CD8-positive, alpha-beta T cell (primary cell): ENCODE measurements at places on chromosomes 2 and 18. TPM values are rescaled to one million over a fixed set of nuclear protein-coding genes. Genes with fewer than 3 reads are reported as not detected.
A peak's percentile ranks its signal among the peaks of the same experiment; 100 is the strongest.

GRCh38 chr2:189304360-189304759 is 124.8 kb upstream of the COL5A2 start:
- peak; percentile 52 for DNase-seq

DNA sequence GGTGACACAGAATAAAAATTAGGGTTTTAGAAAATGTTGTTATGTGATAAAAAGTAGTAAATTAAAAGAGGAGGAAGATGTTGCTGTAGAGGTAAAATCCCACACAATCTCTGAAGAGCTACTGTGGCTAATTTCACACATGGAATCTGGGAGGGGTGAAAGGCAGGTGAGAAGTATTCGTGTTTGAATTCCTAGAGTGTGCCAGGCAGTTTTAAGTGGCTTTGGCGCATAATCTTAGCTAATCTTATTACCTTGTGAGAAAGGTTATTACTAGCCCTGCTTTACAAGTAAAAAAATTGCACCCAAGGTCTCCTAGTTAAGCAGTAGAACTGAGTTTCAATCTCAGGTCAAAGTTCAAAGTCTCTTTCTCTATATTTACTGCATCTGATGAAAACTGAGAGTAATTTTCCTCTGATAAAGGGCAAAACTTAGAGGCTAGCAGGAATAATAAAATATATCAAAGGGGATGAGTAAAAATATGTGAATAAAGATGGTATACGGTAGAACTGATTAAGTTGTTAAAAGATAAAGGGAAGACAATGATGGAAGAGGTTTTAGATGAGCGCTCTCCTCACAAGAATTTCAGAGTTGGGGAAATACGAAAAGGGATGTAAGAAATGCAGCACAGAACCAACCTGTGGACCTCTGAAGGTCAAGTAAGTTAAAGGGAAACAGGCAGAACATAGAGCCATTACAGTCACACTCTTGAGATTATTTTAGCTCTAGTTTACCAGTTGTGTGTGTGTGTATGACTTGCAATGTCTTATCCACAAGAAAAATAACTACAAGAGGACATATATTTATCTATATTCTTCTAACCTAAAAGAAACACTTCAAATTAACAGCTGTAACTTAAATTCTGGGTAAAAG is 34.8 kb downstream of the GAREM1 start:
- DNase-seq = no peak

GRCh38 chr18:79394534-79395307 is 1.0 kb upstream of the NFATC1 start:
- peak; percentile 77 for DNase-seq

CAPN14 gene
- total RNA-seq = 0.08 TPM

DNA sequence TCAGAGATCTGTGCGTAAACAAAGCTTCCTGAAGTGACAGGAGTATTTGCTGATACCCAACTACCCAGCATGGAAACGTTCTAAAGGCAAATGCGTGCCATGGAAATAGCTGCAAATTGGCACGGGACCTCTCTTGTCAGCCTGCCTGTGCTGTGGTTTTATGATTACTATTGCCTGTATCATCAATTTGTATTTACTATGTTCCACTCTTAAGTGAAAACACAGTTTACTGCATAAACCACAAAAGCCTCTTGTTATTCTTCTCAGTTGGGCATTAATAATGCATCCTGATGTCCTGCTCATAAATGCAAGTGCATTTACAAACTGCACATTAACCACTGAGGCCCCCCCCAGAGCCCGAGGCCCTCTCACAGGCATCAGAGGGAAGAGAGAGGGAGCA is 196.6 kb upstream of the SLC35G4 start:
- DNase-seq = no peak

DNA sequence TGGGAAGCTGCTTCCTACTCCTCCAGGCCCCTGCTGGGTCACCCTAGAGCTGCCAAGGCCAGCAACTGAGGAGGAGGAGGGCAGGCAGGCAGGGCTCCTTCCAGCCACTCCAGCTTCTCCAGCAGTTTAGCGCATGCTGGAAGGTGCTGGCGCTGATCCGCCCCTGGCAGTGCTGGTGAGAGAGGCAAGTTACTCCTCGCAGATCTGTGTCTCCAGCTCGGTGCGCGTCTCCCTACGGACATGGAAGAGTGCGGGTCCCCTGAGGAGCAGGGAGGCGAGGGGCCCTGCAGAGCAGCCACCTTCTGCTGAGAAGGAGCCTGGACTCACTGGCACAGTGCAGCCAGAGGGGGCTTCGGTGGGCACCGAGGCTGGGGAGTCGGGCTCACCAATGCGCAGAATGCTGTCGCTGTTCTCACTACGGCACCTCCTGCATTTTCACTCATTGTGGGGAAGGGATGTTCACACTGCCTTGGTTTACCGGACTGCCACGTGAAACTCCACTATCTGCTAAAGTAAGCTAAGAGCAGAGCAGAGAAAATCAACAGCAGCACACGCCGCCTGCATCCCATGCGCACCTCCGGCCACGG is 206.0 kb downstream of the HDAC4 start:
- no peak for DNase-seq

DNA sequence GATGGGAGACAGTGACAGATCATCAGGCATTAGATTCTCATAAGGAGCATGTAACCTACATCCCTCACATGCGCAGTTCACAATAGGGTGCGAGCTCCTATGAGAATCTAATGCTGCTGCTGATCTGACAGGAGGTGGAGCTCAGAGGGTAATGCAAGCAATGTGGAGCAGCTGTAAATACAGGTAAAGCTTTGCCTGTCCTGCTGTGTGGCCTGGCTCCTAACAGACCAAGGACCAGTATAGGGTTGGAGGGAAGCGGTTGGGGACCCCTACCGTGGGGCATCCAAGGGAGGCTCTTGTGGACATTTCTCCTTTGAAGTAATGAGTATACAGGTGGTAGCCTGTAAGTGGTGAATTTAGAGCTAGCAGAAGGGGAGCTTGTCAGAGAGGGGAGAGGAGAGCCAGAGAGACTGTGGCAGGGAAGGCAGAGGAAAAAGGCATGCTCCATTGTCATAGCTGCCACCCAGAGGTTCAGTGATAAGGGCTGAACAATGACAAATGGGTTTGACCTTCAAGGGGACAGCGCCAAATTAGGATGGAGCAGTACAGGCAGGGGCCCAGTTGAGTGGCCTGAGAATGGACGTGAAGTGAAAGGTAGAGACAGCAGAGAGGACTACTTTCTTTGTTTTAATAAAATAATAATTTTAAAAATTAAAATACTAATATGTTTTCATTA is 15.2 kb upstream of the TMBIM1 start:
- DNase-seq = no peak

GRCh38 chr18:25786758-25787157 is 303.7 kb downstream of the SS18 start:
- DNase-seq = no peak

PID1 gene
- total RNA-seq = not detected

GRCh38 chr18:11066038-11066437 is 83.3 kb downstream of the PIEZO2 start:
- no peak for DNase-seq

DNA sequence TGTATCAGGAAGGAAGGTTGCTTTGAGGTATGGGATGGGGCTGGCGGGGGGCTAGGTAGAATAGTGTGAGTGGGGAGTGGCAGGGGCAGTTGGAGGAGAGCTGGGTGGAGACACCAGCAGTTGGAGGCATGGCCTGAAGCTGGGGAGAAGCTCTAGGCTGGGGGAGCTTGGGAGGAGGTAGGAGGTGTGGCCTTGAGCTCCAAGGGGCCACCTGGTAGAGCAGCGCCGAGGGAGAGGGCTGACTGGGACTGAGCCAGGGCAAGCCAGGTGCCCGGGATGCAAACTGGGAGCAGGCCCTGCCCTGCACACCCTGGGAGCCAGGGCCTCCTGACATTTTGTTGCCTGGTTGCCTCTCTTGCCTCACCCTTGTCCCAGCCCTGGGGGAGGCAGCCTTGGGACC is 33.1 kb upstream of the PDIA6 start:
- no peak for DNase-seq

GRCh38 chr2:180456801-180457200 is 449.7 kb upstream of the CWC22 start:
- no peak for DNase-seq

GRCh38 chr2:216445501-216445900 is 33.2 kb downstream of the SMARCAL1 start:
- DNase-seq = no peak

ICOS gene
- 50.4 TPM for total RNA-seq

- no peak for DNase-seq
Observed at GRCh38 chr2:25738383-25739343, 65.3 kb upstream of the DTNB start.

DNA sequence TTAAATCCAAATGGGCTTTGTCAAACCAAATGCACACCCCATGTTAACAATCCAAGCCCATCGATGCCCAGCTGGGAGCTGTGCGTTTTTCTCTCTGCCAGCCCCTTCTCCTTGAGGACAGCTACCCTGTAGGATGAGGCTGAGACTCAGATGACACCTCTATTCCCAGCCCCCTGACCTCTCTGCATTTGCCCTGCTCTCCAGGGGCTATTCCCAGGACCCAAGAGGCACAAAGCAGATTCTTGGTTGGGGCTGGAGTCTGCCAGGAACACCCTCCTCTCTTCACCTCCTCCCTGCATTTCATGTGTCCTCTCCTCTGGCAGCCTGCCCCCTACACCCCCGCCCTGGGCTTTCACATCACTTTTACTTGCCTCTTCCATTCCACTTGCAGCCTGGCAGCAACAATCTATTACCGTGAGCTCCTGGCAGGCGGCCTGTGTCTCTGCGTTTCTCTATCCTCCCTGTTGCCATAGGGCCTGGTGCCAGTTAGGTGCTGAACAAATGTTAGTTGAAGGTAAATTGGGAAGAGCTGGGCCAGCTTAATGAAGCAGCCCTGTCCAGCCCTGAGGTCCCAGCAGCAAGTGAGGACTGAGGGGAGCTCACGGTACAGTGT is 51.8 kb downstream of the ADD2 start:
- DNase-seq = no peak

- no peak for DNase-seq
Observed at GRCh38 chr2:219965287-219966194, 338.1 kb downstream of the SLC4A3 start.

GRCh38 chr18:79975985-79976680 is 11.7 kb downstream of the HSBP1L1 start:
- no peak for DNase-seq

- DNase-seq = no peak
Observed at GRCh38 chr2:180276733-180277132, 269.6 kb upstream of the CWC22 start.

FAM110C gene
- 0.19 TPM for total RNA-seq

ASPRV1 gene
- total RNA-seq = 0.86 TPM

GRCh38 chr2:224393157-224393872 is 8.6 kb downstream of the FAM124B start:
- DNase-seq = no peak

- DNase-seq = no peak
Observed at GRCh38 chr2:85475799-85476490, 57.4 kb downstream of the SH2D6 start.

DNA sequence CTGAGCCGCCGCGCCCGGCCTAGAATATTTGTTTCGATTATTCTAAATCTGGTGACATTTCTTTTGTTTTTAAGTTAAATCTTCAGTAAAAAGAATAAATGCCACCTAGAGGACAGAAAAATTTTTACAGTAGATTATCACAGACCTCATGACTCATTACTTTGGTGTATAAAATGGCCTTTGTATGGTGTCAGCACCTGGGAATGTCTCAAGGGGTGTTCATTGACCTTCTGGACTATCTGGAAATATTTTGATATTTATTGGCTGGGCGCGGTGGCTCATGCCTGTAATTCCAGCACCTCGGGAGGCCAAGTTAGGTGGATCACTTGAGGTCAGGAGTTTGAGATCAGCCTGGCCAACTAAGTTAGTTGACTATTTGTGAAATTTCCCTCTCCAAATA is 30.3 kb upstream of the SLC30A6 start:
- no peak for DNase-seq

SMYD1 gene
- not detected for total RNA-seq

DNA sequence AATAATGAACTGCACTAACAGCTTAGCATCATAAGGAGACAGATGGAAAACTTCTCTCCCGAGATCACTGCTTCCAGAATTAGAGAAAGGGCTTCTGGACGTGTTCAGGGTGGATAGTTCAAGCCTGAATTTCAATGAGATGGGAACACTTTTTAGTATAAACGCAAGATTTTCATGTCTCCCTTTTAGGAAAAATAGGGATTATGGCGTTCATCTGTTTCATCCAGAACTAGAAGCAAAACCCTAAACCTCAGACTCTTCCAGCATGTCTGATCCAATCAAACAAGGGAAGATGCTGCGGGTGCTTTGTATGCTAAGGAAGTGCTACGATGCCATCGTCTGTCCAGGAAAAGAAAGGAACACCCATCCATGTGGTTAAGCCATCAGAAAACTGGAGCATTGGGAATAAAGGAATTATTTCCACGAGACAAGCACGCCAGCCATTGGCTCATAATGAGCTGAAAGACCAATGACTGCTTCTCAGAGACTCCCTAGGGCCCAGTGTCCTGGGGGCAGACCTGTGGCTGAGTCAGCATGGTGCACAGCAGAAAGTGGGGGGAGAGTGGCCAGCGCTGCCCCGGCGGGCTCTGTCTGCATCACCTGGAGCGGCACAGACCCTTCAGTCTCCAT is 65.9 kb upstream of the AFF3 start:
- DNase-seq = no peak

SPATA3 gene
- total RNA-seq = not detected

DNA sequence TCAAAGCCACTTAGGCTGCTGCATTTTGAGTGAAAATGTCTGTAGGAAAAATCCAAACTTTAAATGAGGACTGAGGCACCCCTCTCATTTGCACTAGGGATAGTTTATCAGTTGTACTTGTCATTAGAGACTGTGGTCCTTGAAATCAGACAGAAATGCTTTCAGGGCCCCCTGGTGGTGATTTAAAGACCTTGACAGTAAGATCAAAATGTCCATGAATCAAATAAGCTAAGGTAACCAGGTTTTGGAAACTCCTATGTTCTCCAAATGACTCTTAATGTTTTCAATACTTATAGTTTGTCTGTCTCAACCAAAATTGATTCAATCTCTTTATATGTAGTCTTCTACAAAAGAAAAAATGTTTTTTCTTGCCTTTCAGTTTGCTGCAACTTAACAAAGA is 28.8 kb upstream of the DDX18 start:
- peak; percentile 5 for DNase-seq

DTNB gene
- total RNA-seq = 33.2 TPM

- no peak for DNase-seq
Observed at GRCh38 chr2:36134281-36134680, 221.3 kb upstream of the CRIM1 start.

PDE11A gene
- not detected for total RNA-seq

DNA sequence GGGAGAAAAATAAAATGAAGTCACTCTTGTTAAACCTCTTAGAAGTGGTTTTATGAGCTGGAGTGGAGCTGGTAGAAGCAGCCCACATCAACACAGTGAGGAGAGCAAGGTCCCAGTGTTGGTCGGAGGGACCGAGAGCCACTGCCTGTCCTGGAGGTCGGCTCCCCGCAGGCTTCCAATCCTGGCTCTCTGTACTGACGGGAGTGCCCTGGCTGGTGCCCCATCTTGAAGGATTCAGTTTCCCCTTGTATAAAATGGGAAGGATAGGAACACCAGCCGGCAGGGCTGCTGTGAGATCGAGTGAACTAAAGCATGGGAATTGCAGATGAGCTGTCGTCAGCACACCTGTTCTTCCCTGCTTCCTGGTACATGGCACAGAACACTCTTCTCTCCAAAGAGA is 104.3 kb upstream of the ID2 start:
- no peak for DNase-seq

- no peak for DNase-seq
Observed at GRCh38 chr2:161135951-161136593, 24.2 kb upstream of the TANK start.
